Fibroblast of skin of right quadriceps (primary cell): ENCODE measurements at places on chromosomes 2 and 18.

DNA sequence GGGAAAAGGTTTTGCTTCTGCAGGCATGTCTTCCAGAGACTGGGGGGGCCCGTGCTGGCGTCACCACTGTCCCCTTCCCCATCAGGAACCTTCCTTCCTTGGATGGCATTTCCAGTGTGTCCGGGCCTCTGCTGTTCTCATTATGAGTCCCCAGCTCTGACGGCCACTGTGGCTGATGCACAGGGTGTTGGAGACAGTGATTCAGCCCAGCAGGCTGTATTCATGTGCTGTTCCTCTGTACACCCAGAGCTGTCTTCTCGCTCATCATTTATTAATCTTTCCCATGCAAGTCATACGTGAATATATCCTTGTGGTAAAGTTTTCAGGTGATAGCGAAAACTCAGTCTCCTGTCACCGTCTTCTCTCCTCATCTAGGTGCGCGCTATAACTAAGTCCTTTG lies 57.7 kb downstream of the ASAP2 start:
- DNase-seq = no peak

GRCh38 chr2:120770641-120771040 lies 35.0 kb downstream of the GLI2 start:
- DNase-seq = no peak

DNA sequence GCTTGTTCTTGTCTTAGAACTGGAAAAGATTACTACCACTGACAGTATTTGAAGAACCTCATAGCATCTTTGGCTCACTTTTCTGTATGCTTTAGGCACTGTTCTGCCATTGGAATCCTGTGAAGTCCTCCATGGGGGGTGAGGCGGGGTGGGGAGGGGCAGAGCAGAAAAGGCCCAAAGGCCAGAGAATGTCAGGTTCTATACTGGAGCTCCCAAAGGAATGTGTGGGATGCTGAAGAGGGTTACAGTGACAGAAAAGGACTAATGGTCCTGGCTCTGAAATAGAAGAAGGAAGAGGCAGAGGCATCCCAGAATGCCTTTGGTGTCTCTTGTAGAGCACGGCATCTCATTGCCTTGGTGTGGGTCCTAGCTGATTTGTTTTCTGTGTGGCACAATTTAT lies 141.9 kb downstream of the HAUS1 start:
- no peak for DNase-seq

- DNase-seq = no peak
These were observed 117.5 kb downstream of the ESCO1 start for GRCh38 chr18:21483051-21483450.

DNA sequence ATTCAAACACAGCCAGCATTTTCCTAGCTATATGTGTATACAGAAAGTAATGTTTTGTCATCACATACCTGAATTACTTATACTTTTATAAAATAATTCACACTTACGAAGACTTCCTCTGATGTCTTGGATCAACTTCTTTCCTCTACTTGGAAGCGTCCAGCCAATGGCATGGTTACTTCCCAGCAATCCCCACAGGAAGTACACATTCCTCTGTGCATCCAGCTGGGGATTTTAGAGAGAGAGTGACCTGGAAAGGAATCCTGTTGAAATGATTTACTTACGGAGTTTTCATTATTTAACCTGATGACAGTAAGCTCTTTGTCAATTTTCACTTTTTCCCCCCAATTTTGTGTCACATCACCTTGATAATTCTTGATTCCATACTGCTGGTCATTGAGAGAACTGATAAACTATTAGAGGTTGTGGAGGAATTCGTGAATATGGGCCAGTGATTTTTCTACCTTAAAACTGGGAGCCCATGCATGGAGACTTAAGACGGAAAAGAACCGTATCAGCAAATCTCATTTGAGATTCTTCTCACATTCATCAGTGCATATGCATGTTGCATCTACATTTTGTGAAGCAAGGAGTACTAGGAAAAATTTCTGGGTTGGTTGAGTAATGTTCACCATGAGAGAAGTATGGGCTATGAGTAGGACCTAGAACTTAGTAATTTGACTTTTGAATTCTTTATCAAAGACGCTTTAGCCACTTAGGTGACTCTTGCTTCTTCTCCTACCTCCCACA lies 9.0 kb upstream of the IL18R1 start:
- DNase-seq = no peak

DNA sequence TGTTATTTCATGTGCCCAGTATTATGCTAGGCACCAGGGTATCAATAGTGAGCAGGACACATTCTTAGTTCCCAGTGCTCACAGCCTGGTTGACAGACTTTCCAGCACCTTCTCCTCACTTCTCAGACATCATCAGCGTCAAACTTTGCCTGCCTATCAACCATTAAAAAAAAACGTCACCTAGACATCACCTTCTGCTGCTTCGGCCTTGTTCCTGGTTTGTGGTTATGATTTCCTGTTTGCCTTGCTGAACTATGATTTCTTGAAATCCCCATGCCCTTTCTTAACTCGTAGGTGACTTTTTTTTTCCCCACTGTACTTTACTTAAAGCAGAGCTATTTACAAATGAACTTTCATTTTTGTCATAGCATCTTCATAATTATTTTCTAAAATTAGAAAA lies 60.4 kb upstream of the NABP1 start:
- DNase-seq = no peak
